GM10248 (cell line): ENCODE measurements at places on chromosomes 4 and X.

GRCh38 chr4:123398853-123399626 is 2.4 kb downstream of the SPRY1 start:
- peak; percentile 50 for DNase-seq

DNA sequence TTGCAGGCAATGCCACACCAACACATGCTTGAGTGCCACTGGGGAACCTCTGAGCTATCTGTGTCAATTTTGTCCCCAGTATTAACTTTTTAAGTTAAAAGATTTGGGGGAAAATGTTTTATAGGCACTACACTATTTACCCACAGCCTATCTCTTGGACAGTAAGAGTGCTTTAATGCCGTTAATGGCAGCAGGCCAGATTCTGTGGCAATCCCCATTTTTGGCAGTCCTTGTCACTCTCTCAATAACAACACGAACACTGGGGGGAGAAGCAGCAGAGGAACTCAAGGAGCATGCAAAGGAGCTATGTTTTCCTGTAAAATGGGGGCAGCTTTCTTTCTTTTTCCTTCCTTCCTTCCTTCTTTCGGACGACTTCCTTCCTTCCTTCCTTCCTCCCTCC is 168.6 kb downstream of the NSUN7 start:
- DNase-seq: no peak

DNA sequence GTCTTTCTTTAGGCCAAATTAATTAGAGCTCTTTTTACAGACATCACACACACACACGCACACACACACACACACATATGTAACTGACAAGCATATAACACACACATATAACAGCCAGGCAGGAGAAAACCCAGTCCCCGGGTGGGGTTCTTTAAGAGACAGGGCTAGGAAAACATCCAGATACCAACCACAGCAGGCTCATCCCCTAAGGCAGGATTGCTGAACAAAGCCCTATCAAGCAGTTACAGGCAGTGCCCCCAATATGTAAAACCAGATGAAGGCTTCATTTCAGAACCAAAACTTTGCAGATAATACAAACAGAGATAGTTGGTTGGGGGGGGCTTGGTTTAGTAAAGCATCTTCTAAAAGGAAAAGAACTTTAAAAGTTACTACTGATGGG is 18.0 kb upstream of the FAM47E start:
- no peak for DNase-seq

DNA sequence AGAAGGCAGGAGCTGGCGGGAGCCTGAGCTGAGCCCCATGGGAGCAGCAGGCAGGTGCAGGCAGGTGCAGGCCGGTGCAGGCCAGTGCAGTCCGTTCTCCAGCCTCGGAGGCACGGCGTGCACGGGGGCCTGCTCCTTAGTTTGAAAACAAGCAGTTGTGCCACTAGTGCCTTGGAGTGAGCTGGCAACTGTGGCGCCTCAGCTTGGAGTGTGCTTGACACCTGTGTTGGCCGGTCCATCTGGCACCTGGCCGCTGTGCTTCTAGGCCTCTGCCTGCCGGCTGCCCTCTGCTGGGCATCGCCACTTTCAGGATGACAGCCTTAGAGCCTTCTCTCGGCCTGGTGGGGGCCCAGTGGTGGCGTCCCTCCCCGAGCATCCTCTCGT is 47.9 kb downstream of the RGS12 start:
- DNase-seq: no peak

- DNase-seq: no peak
Observed at GRCh38 chr4:58175024-58175423, 1064.8 kb upstream of the IGFBP7 start.

DNA sequence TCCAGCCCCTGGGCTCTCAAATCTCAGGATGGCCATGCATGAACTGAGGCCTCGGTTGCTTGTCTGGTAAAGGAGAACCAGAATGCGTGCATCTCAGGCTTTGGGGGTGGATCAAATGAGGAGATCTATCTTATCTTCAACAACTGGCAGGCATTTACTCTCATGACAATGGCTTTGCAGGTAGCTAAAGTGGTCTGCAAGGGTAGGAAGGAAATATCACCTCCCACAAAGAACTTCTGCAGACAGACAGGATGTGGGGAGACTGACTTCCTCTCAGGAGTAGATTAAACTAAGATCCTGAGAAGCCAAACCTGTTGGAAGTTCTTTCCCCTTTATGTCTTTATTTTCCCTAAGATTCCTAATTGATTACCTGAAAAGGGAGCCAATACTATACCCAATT is 7.8 kb downstream of the LDB2 start:
- no peak for DNase-seq

- no peak for DNase-seq
Observed at GRCh38 chr4:38673130-38673978, 9.4 kb downstream of the KLF3 start.

GRCh38 chr4:22077571-22077970 is 129.0 kb upstream of the KCNIP4 start:
- no peak for DNase-seq

GRCh38 chr4:157978680-157979361 is 194.0 kb downstream of the GASK1B start:
- peak; percentile 39 for DNase-seq

GRCh38 chr4:11469650-11470437 is 41.1 kb upstream of the HS3ST1 start:
- peak; percentile 20 for DNase-seq

GRCh38 chrX:9670136-9670814 is 95.4 kb downstream of the GPR143 start:
- DNase-seq: no peak

GRCh38 chrX:9706421-9706820 is 59.2 kb downstream of the GPR143 start:
- no peak for DNase-seq

- DNase-seq: peak; percentile 64
Observed at GRCh38 chrX:129772796-129773431, 6.8 kb upstream of the SASH3 start.

GRCh38 chrX:16979226-16979625 is 32.8 kb downstream of the REPS2 start:
- no peak for DNase-seq

- DNase-seq: no peak
Observed at GRCh38 chr4:154189346-154189745, 302.3 kb downstream of the DCHS2 start.

- no peak for DNase-seq
Observed at GRCh38 chr4:4818415-4819212, 40.9 kb upstream of the MSX1 start.

- DNase-seq: no peak
Observed at GRCh38 chrX:53716328-53717088, 30.0 kb upstream of the HUWE1 start.

DNA sequence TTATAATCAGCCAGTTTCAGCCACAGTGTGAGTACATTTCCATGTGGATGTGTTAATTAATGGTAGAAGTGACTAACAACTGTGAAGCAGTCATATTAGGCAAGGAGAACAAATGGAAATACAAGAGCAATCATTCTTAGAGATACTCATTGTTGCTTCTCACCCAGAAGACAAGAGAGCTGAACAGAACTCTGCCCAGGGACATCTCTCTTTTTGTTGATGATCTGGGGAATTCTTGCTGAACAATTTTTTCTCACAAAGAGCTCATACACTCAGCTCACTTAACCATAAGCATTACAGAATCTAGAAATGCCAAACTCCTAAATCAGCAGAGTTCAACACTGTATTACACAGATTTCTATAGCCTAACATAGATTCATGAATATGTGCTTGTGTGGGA is 150.1 kb downstream of the COMMD8 start:
- DNase-seq: no peak

GRCh38 chr4:123578276-123579029 is 181.9 kb downstream of the SPRY1 start:
- DNase-seq: no peak

DNA sequence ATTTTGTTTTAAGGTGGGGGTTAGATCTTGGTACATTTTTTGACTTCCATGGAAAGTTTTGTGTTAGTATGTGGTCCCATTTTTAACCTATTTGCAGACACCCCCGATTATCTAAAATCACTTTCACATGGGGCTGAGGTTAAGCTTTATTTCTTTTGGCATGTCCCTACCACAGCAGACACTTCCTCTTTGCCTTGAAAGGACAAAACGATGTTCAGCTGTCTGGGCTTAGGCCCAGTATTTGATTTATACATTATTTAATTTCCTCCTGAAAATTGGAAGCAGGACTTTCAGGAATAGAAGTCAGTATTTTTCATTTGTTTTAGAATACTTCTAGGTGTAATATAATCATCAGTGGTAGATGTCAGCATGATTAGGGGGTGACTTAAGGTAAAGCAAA is 112.4 kb upstream of the SPRY1 start:
- DNase-seq: no peak

DNA sequence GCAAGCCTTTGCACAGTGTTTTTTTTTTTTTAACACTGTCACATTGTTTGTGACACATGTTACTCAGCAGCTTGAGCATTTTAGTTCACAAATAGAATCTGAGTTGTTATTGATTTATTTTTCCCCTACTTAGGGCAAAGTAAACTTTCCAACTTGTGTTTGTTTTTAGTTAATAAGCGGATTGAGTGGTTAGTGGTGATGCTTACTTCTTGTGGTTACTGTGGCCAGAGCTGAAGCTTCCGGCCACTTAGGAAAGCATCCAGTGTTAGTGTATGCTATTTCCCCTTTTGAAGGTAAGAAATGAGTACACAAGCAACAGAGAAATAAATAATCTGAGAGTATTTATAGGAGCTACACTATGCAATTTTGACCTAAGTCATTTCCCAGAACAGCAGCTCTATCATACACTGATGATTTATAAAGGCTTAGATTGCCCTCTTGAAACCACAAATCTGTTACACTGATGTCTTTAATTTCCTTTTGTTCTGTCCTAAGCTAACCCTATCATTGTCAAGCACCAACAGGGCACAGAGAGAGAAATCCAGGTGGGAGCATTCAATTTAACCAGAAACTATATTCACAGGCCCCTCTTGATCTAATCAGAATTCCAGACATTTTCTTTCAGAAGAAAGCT is 2464.6 kb downstream of the PCDH7 start:
- no peak for DNase-seq

- DNase-seq: no peak
Observed at GRCh38 chrX:149628280-149628679, 3.3 kb downstream of the TMEM185A start.

DNA sequence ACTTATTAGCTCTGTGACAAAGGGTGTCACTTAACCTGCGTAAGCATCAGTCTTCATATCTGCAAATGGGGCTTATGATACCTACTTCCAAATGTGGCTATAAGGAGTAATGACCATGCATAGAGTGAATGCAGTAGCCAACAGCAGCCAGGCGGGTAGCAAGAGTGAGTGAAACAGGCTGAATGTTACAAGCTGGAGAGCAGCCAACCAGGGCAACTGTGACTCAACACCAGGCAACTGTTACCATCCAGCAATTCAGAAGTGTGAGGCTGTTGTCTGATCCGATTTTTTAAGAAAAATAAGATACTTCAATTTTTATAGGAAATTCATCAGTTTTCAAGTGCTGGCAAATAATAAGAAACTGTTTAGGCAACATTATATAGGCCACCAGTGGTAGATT is 270.2 kb upstream of the TAPT1 start:
- DNase-seq: no peak

DNA sequence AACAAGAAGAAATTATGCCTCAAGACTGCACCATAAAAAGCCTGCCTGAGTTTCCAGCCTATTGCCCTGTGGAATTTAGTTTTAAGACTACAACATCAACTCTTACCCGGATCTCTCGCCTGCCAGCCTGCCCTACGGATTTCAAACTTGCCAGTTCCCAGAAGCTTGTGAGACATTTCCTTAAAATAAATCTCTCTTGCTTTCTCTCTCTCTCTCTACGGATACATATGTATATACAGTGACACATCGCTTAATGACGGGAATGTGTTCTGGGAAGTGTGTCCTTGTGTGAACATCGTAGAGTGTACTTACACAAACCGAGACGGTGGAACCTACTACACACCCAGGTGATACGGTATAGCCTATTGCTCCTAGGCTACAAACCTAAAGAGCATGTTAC is 79.5 kb downstream of the CLNK start:
- DNase-seq: no peak

DNA sequence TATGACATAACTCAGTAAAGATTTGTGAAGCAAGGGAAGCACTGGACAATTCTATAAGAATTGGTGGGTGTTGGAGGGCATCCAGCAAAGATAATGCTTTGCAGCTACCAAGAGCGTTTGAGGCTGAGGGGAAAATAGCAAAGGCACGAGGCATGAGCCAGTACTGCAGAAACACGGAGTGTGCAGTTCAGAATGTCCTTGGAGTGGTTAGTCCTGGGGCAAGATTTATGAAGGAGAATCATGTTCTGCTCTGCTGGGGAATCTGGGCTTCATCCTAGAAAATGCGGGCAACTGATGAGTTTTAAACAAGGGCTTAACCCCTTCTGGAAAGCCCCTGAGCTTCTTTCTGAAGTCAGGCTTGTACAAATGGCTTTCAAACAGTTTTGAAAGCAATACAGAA is 452.5 kb downstream of the IL15 start:
- no peak for DNase-seq

DNA sequence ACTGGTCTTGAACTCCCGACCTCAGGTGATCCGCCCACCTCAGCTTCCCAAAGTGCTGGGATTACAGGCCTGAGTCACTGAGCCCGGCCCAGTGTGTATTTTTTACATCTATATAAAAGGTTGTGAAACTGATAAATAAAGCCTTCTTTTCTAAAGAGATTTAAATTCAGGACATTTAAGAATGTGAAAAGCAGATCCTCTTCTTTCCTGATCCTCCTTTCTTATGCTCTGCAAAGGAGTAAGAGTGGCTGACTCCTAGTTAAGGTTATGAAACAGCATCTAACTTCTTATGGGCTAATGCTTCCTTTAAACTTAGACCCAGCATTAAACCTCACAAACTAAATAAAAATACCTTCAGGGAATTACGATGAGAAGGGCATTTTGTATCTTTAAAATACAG is 197.7 kb upstream of the MAB21L2 start:
- DNase-seq: no peak
